Adipocyte (in vitro differentiated cells): ENCODE measurements at places on chromosomes 4 and X.

DNA sequence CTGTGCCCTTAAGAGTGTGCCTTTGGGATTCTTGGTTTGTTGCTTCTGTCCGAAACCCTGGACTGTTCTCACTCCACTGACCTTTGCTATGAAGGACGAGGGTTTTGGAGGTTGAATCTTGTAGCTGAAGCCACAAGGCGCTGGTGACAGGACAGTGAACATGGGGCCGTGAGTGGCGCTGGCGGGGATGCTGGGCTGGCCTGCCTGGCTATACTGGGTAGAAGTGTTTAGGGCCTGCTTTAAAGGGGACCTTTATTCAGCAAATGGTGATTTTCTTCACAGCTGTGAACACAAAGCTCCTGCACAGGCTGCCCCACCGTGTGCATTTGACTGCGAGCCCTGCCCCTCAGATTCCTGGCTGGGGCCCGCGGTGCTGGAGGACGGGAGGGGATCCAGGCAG, 27.1 kb upstream of the TADA2B start:
- DNase-seq, result no peak

GRCh38 chr4:2961421-2961810, 1.8 kb downstream of the NOP14 start:
- peak; percentile 16 for DNase-seq

- DNase-seq, result peak; percentile 7
Measured at GRCh38 chrX:155632431-155633100, 19.8 kb upstream of the TMLHE start.

GRCh38 chr4:146465628-146466027, 56.1 kb downstream of the SLC10A7 start:
- peak; percentile 34 for DNase-seq

DNA sequence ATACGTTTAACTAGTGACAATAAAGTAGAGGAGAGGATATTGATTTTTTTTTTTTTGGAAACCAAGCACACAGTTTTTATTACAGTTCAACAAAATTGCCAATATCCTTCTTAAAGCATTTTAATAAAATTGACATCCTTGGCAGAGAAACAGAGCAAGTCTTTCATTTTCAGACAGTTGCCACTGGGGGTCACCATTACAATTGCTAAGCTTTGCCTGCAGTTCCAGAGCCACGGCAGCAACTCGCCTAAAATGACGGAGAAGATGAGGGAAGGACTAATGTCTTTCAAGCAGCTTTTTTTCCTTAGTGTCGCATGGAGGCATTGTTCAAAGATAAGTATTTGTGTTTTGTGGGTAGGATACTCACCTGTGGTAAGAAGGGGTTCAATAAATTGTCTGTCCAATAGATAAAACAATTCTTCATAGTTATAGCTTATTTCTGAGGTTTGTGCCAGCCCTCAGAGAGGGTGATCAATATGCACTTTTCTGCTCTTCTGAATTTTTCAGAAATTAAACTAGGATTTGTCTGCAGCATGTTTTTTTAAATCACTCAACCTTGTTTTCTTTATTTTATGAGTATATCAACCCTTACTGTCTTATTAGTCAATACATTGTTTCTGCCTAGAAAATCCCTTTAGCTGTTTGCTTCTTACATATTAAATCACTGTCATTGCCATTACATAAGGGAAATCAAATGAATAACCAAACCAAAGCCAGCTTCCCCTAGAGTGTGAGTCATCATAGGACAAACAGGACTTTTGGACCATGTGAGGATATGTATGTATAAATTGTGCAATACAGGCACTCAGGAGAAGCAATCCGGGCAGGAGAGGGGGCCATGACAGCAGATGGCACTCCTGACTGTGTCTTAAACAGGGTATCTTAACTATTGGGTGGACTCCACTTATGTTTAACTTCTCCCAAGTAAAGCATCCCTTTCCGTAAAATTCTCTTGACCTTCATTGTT, 508.1 kb upstream of the ARX start:
- peak; percentile 52 for DNase-seq

DNA sequence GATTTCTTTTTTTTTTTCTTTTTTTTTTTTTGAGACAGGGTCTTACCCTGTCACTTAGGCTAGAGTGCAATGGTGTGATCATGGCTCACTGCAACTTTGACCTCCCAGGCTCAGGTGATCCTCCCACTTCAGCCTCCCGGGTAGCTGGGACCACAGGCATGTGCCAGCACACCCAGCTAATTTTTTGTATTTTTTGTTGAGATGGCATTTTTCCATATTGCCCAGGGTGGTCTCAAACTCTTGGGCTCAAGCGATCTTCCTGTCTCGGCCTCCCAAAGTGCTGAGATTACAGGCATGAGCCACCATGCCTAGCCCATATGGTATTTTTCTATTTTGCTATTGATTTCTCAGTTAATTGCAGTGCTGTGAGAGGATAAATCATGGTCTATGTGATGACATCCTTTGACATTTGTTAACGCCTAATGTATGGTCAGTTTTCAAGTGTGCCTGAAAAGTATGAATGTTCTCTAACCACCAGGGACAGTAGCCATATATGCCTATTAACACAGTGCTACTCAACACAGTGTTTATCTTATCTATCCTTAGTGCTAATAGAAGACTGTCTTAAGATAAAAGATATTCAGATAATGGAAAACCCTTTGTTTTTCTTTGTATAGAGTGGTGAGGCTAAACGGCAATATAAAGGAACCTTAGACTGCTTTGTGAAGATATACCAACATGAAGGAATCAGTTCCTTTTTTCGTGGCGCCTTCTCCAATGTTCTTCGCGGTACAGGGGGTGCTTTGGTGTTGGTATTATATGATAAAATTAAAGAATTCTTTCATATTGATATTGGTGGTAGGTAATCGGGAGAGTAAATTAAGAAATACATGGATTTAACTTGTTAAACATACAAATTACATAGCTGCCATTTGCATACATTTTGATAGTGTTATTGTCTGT, 9.1 kb upstream of the HSPA4L start:
- DNase-seq, result no peak

GRCh38 chrX:22686138-22686541, 313.6 kb upstream of the DDX53 start:
- peak; percentile 44 for DNase-seq

DNA sequence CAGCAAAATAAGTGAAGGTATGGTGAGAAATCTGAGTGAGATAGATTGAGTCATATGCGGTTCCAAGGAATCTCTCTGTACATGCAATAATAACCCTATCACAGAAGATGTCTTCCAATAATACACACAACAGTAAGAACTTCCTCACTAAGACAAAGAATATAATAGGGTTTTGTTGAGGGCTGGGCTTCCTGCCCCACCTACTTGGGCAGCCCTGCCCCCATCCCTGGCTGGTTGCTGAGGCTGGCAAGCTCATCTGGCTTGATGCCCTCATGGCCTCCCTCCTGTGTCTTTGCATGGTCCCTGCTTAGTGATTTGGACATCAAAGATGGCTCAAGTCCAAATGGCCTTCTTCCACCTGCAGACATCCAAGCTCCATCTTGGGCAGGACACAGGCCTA, 2.7 kb downstream of the GEMIN8 start:
- DNase-seq, result no peak

- no peak for DNase-seq
Measured at GRCh38 chrX:77675986-77676385, 110.0 kb downstream of the ATRX start.

DNA sequence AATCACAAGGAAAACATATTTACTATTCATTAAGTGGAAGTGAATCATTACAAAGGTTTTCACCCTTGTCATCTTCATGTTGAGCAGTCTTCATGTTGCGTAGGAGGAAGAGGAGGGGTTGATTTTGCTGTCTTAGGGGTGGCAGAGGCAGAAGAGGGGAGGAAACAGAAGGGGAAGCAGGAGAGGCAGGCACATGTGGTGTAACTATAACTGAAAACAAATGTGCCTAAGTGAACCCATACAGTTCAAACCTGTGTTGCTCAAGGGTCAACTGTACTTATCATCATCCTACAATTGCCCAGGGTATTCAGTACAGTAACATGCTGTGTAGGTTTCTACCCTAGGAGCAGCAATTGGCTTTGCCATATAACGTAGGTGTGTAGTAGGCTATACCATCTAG, 47.2 kb downstream of the SYNPO2 start:
- no peak for DNase-seq

GRCh38 chr4:1478766-1479355, 72.6 kb upstream of the NKX1-1 start:
- no peak for DNase-seq

- no peak for DNase-seq
Measured at GRCh38 chr4:140246216-140246615, 92.2 kb upstream of the MAML3 start.

DNA sequence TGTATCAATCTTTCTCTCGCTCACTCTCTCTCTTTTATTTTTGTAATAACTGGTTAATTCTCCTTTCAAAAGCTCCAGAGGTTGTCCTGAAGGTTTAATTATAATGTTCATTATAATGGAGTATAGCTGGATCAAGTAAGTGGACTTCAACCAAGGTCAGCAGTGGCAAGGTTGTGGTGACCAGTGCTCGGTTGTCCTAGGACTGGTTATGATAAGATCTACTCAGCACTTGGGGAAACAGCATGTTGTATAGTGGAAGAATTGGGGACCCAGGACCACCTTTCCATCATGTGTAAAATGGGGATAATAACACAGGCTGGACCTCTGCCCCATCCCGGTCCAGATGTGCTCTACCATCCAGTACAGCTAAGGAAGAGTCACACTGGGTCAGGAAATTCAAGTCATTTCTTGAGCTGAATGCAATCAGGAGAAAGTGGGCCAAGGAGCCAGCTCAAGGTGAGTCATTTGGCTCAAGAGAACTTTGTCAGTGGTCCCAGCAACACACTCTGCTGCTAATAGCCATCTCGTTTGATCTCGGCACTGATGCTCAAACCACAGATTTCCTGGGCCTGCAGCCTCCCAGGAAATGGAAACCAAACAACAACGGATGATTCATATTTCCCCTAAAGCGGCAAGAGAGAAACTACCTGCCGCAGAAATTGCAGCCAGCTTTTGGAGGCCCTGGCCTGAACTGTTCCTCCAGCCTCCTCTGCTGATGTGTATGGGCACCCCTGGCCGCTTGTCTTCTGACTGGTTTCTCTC, 123.6 kb upstream of the RBPJ start:
- peak; percentile 60 for DNase-seq

GRCh38 chr4:177196615-177197014, 113.1 kb upstream of the NEIL3 start:
- DNase-seq, result no peak

- no peak for DNase-seq
Measured at GRCh38 chr4:2507855-2508254, 28.6 kb upstream of the FAM193A start.

GRCh38 chr4:30811296-30811695, 91.1 kb downstream of the PCDH7 start:
- no peak for DNase-seq

DNA sequence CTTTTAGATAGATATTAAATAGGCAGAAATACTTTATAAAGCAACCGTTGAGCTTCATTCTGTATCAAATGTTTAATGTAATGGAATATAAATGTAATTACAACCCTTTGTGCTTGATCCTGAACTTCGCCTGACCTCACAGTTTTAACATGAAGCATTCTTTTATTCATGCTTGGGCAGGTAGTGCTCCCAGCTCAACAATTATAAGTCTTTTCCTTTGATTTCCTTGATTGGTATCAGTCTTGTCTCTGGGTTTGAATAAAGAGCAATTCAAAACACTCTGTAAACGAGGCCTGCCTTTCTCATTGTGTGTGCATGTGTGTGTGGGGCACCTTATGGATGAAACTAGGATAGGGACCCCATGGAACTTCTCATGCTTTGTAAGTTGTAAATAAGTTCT, 6.8 kb downstream of the METAP1 start:
- no peak for DNase-seq

- DNase-seq, result no peak
Measured at GRCh38 chr4:53618321-53618720, 27.0 kb upstream of the LNX1 start.

- DNase-seq, result no peak
Measured at GRCh38 chr4:16025268-16025667, 58.6 kb downstream of the PROM1 start.

GRCh38 chr4:128711361-128711760, 98.1 kb upstream of the JADE1 start:
- DNase-seq, result no peak

DNA sequence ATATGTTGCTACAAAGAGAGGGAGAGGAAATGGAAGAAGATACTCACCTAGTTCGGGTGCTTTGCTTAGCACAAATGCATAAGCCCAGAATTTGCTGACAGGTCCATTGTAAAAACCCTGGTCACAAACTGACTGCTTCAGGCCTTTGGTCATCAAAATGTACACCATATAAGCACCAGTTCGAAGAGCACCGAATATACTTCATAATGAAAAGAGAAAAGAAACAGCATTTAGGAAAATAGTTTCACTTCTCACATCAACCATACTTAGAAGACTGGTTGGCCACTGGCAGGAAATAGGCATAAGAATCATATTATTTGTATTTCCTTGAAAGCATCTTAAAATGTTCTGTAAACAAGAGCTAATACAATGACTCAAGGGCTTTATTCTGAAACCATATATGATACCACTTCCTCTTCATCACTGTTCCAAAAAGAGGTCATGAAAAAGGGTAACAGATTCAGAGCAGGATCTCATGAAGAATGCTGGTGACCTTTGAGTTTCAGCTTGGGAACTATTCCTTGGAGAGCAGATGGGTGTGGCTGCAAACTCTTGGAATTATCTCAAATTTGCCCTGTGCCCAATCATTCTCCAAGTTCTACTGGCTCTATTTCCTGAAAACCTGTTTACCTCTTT, 138.7 kb downstream of the ELOVL6 start:
- peak; percentile 30 for DNase-seq

GRCh38 chr4:79788884-79789283, 284.1 kb downstream of the ANTXR2 start:
- no peak for DNase-seq

- peak; percentile 91 for DNase-seq
Measured at GRCh38 chr4:31518796-31519250, 798.7 kb downstream of the PCDH7 start.

DNA sequence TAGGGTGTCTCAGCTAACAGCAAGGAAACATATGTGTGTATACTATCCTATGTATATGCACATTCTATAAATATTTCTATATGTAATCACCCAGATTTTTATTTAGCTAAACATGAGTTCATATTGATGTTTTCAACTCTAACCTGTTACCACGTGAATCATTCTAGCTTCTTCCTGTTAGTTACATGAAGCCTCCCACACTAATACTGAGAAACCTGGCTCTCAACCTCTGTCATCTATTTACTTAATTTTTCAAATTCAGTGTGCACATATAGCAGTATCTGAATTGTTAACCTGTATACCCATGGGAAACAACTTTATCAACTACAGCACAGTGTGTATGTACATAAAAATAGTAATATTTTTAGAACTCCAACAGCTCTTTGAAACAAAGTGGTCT, 57.3 kb downstream of the KLF8 start:
- no peak for DNase-seq

- peak; percentile 27 for DNase-seq
Measured at GRCh38 chr4:56764775-56765174, 56.7 kb downstream of the SPINK2 start.

DNA sequence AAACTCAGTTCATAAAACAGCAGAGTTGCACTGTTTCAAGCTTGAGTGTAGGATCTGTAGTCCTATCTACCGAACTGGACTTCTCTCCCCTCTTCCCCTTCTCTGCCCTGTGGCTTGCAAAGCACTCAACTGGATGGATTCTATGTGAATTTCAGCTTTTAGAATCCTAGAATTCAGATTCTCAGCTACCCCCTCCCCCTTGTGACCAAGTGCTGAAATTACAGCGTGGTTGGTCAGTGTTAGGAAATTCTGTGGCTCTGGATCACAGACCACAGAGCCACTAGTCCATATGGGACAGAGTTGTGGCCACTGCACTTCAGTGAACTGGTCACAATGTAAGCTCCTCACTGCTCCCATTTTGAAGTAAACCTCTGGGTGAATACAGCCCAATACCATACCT, 64.6 kb upstream of the TRPC5 start:
- DNase-seq, result peak; percentile 60

- peak; percentile 64 for DNase-seq
Measured at GRCh38 chrX:109475174-109475891, 6.6 kb downstream of the GUCY2F start.
